ENCODE measurements at places on chromosomes 4 and X.

DNA sequence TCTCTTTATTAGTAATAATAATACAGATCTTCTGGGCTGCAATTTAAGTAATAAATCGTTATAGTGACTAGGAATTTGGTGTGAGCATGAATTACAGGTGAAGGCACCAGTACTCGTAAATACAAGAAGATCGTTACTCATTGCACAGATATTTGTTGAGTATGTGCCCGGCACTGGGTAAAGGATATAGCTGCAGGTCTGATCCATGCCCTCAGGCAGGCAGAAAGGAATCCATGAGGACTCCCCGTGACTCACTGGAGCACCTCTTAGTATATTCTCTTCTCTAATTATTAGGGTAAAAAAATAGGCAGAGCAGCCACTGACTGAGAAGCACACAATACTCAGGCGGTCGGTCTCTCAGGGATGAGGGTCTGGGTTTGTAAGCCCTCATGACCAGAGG is 868.3 kb downstream of the RAB28 start:
- DNase-seq = no peak

DNA sequence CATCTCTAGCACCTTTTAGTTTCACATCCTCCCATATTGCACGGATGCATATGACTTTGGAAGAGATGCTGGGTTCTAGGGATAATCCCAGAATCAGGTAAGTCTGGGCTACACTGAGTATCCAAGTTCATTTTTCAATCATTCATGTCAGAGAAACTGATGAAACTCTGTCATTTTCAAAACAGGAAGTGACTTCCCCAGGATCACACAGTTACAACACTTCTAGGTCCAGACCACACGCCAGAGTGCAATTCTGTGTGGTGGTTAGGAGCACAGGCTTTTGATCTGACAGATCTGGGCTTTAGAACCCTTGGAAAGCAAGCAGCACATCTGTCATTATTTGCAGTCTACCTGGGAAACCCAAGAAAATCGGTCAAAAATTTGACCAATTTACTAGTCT is 52.1 kb upstream of the CDKN2AIP start:
- peak; percentile 47 for DNase-seq

DNA sequence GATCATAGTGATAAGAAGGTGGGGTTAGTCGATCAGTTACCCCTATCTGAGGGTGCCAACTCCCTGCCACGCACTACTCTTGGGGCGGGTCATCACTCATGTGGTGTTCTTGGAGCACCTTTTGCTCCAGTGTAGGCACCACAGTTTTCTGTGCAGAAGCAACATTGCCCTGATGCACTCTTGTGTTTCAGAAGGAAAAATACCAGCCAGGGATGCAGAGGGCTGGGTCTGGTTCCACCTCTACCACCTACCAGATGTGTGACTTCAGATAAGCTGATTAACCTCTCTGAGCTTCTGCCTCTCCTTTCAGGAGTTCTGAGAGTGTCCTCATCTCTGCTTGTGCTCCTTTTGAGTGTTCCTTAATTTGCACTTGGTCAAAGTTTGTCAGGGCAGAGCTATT is 29.9 kb upstream of the PROM1 start:
- DNase-seq = no peak

GRCh38 chrX:57964975-57965374 is 54.7 kb upstream of the ZXDA start:
- DNase-seq = no peak

DNA sequence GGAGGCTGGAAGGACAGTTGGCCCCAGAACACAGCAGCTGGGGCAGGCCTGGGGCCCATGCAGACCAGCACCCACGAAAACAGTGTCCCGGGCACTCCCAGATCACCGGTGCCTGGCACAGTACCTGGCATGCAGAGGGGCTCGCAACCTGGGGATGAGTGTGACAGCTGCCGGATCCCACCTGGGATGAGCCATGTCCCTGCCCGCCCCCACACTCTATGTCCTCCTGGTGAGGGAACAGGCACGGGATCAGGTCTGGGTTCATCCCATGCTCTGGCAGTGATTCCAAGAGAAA is 22.8 kb upstream of the PPP2R2C start:
- no peak for DNase-seq

DNA sequence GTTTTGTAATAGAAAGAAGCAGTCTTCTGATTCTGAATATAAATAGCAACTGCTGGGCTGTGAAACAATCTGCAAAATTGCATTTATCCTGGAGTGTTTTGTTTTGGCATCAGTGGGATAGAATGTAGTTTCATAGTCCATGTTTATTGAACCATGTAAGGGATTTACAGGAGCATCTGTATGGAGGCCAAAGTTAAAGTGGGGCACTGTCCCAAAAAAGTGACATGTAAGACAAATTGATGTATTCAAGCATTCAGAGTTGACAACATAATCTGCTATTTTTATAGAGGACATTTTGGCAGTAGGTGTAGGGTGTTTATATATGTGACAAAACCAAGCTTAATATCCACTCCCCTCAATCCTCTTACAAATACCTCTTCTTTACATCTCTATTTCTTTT is 200.5 kb upstream of the ANK2 start:
- no peak for DNase-seq

DNA sequence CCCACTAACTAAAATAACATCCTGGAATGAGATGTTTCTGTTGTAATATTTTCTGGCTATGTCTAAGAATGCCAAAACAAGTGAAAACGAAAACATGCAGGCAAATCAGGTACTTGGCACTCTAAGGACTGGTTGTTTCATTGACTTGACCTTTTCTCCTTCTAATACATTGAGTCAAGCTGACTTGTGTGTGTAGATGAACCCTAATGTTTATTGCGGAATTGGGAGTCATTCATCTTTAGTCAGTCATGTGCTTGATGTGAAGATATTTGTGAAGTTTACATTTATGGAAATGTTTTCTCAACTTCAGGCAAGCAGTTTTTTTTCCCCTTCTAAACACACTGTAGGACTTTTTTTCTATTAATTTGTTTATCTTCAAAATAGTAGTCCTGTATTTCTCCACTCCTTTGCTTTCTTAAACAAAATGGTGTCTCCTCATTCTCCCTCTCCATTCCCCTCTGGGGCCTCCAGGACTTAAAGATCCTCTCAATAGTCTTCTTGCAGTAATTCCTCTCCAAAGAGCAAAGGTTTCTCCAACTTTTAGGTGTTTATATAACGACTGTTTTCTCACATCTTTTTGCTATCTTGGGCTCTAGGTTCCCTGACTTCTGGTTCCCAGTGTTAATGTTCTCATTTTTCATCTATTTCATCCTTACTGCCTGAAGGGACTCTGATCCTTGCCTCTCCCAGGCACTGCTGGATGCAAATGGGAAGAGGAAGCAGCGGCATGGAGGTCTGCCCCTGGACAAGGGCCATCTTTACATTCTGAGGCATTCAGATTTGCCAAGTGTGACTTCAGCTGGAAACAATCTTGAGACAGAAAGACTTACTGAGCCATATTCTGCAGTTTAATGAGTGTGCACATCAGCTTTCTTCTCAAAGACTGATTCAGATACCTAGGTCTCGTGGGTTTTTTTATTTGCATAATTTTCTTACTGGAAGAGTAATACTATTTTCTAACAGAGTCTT is 166.4 kb downstream of the ARHGAP6 start:
- no peak for DNase-seq

DNA sequence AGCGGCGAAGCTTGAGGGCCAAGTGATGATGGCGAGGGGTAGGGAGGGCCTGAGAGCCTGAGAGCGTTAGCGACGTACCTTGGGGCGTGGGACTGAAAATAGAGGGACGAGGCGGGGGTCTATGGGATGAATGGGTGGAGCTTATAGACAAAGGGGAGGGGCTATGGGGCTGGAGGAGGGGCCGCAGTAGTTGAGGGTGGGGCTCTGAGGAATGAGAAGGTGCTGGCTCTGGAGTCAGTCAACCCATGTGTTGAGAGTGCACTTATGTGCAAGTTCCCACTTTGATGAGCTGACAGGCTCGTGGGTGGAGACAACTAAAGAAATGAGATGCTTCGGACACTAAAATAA is 488 bp downstream of the TBC1D25 start:
- DNase-seq = peak; percentile 15

- DNase-seq = no peak
Measured at GRCh38 chr4:165393051-165393450, 14.2 kb downstream of the CPE start.

GRCh38 chrX:155745792-155746191 is 133.0 kb upstream of the TMLHE start:
- no peak for DNase-seq

DNA sequence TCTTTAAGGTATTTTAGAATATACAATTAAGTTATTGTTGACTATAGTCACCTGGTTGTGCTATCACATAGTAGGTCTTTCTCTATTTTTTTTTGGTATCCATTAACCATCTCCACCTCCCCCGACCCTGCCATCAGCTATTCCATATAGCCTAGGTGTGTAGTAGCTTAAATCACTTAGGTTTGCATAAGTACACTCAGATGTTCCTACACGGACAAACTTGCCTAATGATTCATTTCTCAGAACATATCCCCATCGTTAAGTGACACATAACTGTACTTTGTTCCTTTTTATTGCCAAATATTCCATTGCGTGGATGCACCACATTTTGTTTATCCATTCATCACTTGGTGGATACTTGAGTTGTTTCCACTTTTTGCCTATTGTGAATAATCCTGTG is 67.9 kb downstream of the SLAIN2 start:
- no peak for DNase-seq

DNA sequence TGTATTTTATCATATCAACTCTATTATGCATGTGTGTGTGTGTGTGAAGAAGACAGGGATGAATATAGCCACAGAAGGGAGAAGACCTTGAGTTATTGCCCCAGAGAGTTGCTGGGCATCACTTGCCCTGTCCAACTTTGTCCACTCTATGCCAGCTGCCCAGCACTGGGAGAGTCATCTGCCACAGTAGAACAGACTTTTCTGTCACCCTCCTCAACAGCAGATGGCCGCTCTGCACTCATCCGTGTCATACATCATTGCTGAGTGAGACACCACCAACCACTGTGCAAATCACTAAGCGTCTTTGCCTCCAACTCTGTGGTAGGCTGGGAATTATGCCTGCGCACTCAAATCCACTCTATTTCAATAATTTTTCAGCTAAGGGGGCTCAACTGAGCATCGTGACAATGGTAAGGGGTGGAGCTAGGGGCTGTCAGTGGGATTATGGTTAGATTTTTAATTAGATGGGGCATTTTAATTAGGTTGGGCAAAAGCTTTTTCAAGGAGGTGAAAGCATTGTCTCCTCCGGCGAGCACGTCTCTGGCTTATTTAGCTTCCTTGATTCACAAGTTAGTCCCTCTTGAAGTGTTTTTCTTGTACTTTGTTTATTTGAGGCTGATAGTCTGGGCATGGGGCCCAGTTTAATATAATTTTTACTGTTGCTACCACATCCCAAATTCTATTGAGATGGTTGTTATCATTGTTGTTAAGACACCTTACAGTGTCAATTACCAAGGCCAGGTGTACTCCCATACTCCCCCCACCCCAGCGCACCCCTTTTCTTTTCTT is 100.1 kb upstream of the KLF3 start:
- DNase-seq = no peak

DNA sequence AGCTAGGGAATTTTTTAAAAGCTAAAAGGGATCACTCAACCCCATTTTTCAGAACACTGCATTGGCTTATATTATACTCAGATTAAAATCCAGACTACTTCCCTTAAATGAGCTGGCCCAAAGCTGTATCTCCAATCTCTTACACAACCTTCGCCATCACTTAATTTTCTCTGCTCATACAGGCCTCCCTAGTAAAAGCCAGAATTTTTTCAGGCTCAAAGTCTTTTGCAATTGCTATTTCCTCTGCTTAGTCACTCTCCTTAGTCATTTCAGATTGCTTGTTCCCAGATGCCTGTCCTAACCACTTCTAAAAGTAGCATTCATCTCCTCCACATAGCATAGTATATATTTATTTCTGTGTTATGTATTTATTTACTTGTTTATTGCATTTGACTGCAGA is 1587.9 kb upstream of the ADGRL3 start:
- no peak for DNase-seq

DNA sequence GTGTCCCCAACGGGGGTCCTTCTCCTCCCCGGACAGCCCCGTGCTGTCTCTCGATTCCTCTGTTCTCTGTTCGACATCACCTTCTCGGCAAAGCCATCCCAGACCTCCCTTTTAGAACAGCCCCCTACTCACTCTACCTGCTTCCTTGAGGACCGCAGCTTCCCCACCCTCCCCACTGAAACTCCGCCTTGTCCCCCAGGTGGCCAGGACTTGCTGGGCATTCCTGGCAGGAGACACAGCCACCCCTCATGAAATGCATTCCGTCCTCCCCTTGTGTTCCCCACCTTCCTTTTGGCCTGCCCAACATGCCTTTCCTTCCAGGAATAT is 34.8 kb upstream of the GPR78 start:
- DNase-seq = no peak

- DNase-seq = no peak
Measured at GRCh38 chr4:1777822-1778641, 15.1 kb upstream of the FGFR3 start.
